Metanephros (tissue), 2 donors: ENCODE measurements at places on chromosomes 13 and 19. TPM values are rescaled to one million over a fixed set of nuclear protein-coding genes. Genes with fewer than 3 reads are reported as not detected.

The ASF1B gene
- 16.7 TPM for total RNA-seq

The PRKCG gene
- 1.4 TPM for total RNA-seq

The GPR4 gene
- 1.8 TPM for total RNA-seq

The TRPC4 gene
- total RNA-seq = 5.0 TPM

The GPR183 gene
- total RNA-seq = 9.8 TPM

The F2RL3 gene
- total RNA-seq = 9.8 TPM

The ERICH4 gene
- total RNA-seq = 0.64 TPM

The FCAR gene
- 14.2 TPM for total RNA-seq

The SMG9 gene
- total RNA-seq = 23.2 TPM

The OR4F17 gene
- total RNA-seq = not detected

The IZUMO4 gene
- 8.6 TPM for total RNA-seq

The ACP7 gene
- total RNA-seq = 0.23 TPM

The ZFP28 gene
- total RNA-seq = 7.6 TPM

The HPN gene
- total RNA-seq = 62.8 TPM

The FAM124A gene
- total RNA-seq = 3.7 TPM

The FOXA3 gene
- total RNA-seq = 1.3 TPM

The NXNL1 gene
- total RNA-seq = not detected

The UBE2L5 gene
- not detected for total RNA-seq

The RANBP3 gene
- total RNA-seq = 59.0 TPM

The CFD gene
- 16.5 TPM for total RNA-seq

The SLC5A5 gene
- not detected for total RNA-seq

The FAM83E gene
- 0.88 TPM for total RNA-seq

The TICAM1 gene
- 5.0 TPM for total RNA-seq

The PTPRS gene
- 209 TPM for total RNA-seq

The ZNF497 gene
- total RNA-seq = 7.1 TPM

The C19orf33 gene
- total RNA-seq = 6.8 TPM

The ZNF524 gene
- 13.3 TPM for total RNA-seq

The ICAM1 gene
- total RNA-seq = 53.6 TPM

The DLL3 gene
- 0.35 TPM for total RNA-seq

The DCT gene
- 0.41 TPM for total RNA-seq

The CLIP3 gene
- total RNA-seq = 25.7 TPM

The MISP gene
- total RNA-seq = 10.3 TPM

The HCN2 gene
- 0.53 TPM for total RNA-seq

The ITPKC gene
- 21.0 TPM for total RNA-seq
